Left hindlimb (tissue), 1 donor: ENCODE measurements at places on chromosomes 12 and 14.

DNA sequence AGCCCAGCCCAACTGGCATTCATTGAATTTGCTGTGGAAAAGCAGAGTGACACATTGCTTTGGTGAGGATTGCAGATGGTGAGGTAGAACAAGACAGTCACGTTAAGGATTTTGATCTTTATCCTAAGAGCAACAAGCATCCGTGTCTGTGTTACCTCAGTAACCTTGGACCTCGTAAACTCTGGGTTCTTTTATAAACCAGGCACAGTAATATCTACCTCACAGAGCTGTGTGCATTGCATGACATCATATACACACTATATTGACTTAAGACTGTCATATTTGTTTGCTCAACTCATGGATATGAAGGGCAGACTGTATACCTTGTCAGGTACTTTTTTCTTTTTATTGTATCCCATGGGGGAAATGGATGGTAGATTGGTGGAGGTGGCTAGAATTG lies 156.2 kb downstream of the ETV6 start:
- DNase-seq = no peak

- DNase-seq = no peak
Measured at GRCh38 chr12:12983420-12984035, 16.5 kb downstream of the HEBP1 start.

DNA sequence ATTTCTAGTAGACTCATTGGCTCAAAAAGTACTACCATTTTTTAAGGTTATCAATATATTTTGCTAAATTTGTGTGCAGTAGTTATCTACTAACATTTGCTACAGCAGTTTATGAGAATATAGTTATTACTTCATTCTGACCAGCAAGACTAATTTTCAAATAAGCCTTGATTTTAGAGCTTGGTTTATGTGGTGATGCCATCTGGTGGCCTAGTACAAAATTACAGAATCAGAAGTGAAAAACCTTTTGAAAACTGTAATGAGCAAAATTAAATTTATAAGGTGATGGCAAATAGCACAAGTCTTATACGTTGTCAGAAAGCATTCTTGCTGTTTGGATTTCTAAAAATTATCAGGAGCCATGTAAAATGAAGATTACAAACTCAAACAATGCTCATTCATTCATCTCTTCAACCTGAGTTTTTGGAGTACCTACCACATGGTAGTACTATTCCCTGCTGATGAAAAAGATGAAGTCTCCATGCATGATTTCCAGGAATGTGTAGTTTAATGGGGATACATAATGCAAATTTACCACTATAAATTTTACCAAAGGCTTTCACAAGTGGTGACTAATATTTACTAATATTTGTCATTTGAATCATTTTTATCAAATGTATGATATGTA lies 51.0 kb downstream of the MAGOHB start:
- DNase-seq = no peak

DNA sequence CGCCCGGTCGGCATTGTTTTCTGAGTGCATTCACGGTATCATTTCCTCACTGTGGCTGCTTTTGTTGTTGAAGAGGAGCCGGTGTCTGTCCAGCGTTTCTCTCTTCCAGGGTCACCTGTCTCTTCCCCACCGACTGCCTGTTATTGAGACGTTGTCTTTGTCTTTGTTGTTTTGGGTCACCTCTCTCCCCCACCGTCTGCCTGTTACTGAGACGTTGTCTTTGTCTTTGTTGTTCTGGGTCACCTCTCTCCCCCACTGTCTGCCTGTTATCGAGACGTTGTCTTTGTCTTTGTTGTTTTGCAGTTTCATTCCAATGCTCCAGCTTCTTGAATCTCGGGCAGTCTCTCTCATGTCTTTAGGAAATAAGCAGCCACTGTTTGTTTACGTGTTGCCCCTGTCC lies 69.9 kb downstream of the DDX51 start:
- DNase-seq = no peak

DNA sequence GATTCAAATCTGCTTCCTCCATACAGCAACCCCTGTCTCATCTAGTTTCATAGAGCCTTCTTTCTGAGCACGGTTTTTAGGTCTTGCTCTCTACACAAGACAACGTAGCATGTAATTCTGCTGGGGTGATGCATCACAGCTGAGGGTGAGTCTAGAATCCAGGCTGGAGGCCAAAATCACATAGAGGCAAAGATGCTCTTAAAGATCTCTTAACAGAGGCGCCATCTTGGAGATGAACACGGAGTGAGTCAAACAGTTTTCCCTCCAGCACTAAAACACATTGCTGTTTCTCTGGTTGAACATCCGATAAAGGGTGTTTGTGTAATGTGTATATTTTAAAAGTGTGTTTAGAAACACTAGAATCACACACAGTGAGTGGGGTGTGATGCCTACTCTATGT lies 78.9 kb downstream of the NOS1 start:
- DNase-seq = no peak

- DNase-seq = no peak
Measured at GRCh38 chr12:97425802-97426491, 36.7 kb upstream of the RMST start.

GRCh38 chr14:100789460-100790417 lies 36.2 kb upstream of the MEG3 start:
- DNase-seq = peak; percentile 27

DNA sequence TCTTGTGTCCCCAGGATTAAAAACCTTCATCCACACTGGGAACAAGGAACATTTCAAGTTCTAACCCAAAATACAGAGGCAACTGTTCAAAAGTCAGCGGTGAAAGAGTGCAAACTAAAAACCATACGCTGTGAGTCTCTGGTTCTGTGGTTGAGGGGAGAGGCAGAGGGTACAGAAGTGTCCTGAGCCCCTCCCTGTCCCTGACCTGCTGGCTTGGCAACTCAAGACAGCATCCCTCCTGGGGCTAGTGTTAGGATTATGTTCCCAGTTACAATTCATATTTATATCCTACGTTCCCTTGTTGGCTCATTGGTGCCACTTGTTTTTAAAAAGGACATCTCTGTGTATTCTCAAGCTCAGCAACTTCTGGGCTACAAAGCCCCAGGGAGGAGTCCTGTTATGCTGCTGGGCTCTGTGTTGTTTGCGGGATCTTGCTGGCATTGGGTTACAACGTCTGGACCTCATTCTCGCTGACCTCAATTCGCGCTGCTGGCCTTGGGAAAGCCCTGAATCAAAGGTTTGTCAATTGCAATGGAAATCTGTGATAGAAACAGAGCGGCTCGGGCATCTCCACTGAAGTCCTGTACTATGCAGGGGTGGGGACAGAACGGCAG lies 420.8 kb downstream of the FUT8 start:
- DNase-seq = peak; percentile 39

DNA sequence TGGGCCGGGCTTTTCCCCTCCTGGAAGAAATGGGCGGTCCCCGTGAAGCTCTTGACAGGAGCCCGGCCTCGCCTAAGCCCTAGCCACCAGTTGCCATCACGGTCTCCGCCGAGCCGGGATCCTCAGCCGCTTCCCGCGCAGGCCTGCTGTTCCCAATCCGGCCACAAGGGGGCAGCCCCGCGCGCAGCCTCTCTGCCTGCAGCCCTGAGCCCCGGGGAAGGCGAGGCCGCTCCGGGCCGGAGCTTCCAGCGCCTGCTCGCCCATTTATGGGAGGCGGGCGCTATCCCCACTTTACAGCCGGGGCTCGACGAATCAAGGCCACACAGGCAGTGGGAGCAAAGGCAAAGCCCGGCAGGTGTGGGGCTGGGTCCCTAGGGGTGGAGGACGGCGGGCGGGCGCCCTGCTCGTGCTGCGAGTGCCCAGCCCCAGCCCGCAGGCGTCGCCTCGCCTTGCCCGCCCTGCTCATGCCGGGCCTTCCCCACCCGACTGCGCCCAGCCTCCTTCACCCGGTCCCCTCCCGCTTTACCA lies 61.5 kb downstream of the LGMN start:
- DNase-seq = peak; percentile 85

DNA sequence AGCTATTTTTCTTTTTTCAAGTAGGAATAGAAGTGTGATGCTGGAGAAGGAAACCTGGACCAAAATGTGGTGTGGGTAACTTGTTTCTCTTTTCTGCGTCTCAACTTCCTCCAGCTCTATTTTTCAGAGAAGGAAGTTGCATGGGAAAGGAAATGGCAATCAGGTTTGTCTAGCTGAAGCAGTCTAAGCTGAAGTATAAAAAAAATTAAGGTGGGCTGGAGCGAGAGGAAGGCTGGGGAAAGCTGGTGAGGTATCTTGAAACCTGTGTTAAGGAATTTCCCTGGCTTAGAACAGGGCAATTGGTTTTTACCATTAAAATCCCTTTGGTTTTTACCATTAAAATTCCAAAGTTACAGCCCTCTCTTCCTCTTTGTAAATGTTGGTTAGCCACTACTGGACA lies 34.2 kb upstream of the NINJ2 start:
- no peak for DNase-seq

- DNase-seq = no peak
Measured at GRCh38 chr14:99675951-99676350, 8.1 kb upstream of the CYP46A1 start.

- DNase-seq = no peak
Measured at GRCh38 chr12:106720696-106721095, 53.8 kb upstream of the RIC8B start.

GRCh38 chr12:92641291-92641690 lies 61.5 kb upstream of the PLEKHG7 start:
- no peak for DNase-seq

GRCh38 chr14:66233591-66233990 lies 252.6 kb upstream of the CCDC196 start:
- no peak for DNase-seq

DNA sequence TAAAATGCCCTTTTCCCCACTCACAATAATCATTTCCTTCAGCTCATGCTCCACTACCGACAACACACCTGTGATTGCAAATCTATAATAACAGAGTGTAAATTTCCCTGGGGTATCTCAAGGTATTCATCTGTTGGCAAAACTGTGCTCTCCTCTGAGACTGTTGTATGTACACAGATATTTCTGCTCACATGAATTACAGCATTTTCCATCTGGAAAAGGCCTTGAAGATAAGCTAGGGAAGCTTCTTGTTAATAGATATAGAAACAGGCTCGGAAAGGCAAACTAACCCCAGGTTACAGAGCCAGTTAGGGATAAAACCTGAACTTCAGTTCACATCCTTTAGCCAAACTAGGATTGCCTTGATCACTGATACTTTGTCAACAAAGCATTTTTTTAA lies 210.4 kb upstream of the KRR1 start:
- DNase-seq = no peak

DNA sequence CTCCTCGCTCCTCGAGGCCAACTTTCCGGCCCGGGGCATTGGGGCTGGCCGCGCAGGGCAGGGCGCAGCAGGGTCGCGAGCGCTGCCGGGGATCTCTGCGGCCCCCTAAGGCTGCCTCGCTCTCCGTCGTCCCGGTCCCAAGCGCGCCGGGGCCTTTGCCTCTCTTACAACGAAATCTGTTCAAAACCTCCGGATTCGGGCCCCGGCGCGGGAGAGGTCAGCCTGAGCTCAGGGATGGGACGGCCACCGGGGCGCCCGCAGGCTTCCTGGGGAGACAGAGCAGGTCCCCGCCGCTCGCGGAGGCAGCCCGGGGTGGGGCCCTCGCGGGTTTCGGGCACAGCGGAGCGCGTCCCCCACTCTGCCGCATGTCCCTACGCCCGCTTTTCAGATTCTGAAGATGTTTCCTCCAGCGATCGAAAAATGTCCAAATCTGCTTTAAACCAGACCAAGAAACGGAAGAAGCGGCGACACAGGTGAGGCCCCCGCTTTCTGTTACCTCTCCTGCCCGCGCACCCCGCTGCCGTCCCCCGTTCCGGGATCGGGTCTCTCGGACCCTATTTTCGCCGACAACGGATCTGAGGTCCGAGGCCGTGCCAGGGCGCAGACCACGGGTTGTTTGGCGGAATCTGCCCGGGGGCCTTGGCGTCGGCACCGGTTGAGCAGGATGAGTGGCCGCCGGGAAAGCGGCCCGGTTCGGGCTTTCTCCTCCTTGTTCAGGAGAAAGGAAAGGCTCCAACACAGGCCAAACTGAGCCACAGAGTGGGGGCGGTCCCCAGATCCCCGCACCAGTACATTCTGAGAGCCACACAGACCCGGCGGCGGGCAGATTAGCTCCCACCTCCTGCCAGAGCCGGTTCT lies 1.8 kb downstream of the VSX2 start:
- DNase-seq = peak; percentile 45

DNA sequence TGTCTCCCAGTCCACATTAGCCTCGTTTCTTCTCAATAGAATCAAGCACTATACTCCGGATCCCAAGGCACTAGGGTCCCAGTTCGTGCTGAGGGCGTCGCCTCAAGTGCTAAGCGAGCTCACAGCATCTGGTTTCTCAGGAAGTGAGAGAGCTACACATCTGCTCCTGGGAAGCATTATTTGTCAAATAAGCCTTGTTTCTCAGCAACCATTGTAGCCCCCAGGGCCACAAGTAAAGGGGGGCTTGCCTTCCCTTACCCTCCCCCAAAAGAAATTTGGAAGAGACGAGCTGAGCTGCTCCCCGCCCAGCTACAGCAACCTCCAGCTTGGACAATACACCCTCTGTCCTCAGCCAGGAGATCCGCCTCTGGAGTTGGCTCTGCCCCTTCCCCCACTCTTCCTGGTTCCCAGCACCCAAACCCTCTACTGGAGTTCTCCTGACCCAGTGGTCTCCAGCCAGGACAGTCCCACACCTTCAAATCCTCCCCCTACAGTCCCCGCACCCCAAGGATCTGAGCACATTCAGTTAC lies 5.7 kb upstream of the TNS2 start:
- peak; percentile 71 for DNase-seq

DNA sequence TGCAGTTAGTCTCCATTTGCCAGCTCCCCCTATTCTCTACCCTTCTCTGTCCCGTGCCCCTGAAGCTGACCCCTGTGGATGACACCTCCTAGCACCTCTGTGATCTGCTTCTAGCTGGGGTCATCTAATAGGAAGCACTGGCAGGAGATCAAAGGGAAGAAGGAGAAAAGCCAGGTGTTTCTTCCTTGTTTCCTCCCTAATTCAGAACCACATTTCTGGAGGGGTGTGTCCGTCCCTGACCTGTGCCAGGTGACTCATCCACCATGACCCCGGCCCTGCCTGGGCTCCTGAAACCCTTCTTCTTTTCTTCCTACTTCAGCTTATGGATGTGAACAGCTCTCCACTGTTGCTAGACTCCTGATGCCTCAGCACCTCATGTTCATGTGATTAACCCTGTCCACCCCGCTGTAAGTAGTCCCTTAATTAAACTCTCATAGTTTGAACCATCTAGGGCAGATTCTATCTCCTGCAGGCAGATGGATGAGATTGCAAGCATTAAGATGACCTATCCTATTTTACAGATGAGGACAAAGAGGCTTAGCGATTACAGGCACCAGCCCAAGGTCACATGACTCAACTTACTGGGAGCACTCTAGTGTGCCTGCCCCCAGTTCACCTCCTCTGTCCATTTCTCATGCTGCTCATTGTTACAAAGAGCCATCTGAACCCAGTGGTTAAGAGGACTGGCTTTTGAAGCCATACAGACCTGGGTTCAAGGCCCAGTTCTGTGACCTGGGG lies 770.5 kb downstream of the MED13L start:
- no peak for DNase-seq
